Metanephros (tissue), 2 donors: ENCODE measurements at places on chromosomes 12 and 14. TPM values are rescaled to one million over a fixed set of nuclear protein-coding genes. Genes with fewer than 3 reads are reported as not detected.

Gene DHH
- 0.88 TPM for total RNA-seq

Gene AHNAK2
- total RNA-seq, result 2.6 TPM

Gene RIN3
- total RNA-seq, result 12.7 TPM

Gene TEX52
- not detected for total RNA-seq

Gene RIMBP2
- 21.4 TPM for total RNA-seq

Gene KRT71
- total RNA-seq, result 0.29 TPM

Gene PELI2
- total RNA-seq, result 26.2 TPM

Gene VTI1B
- 48.5 TPM for total RNA-seq

Gene KCNJ8
- total RNA-seq, result 28.3 TPM

Gene P2RX2
- 1.5 TPM for total RNA-seq

Gene OSBPL8
- total RNA-seq, result 108 TPM

Gene EGLN3
- total RNA-seq, result 37.1 TPM

Gene PMCH
- not detected for total RNA-seq

Gene CLEC1B
- 1.1 TPM for total RNA-seq

Gene CDH24
- total RNA-seq, result 18.1 TPM

Gene LMNTD1
- not detected for total RNA-seq

Gene PRKD1
- total RNA-seq, result 32.4 TPM

Gene C12orf50
- not detected for total RNA-seq

Gene DLGAP5
- 9.5 TPM for total RNA-seq

Gene SLC6A15
- total RNA-seq, result 0.58 TPM

Gene NID2
- 114 TPM for total RNA-seq

Gene KRT5
- total RNA-seq, result 2.6 TPM

Gene BIN2
- total RNA-seq, result 4.3 TPM

Gene TOMM20L
- not detected for total RNA-seq

Gene CAPZA3
- total RNA-seq, result not detected

Gene HCAR1
- 3.7 TPM for total RNA-seq

Gene IFI27
- 20.4 TPM for total RNA-seq

Gene BMP4
- total RNA-seq, result 28.6 TPM

Gene MMP19
- total RNA-seq, result 1.5 TPM
